ENCODE measurements at places on chromosomes 7 and 10.

- DNase-seq = no peak
Measured at GRCh38 chr10:73763343-73763742, 18.5 kb upstream of the CHCHD1 start.

GRCh38 chr7:101125989-101126650 is 784 bp upstream of the SERPINE1 start:
- no peak for DNase-seq

DNA sequence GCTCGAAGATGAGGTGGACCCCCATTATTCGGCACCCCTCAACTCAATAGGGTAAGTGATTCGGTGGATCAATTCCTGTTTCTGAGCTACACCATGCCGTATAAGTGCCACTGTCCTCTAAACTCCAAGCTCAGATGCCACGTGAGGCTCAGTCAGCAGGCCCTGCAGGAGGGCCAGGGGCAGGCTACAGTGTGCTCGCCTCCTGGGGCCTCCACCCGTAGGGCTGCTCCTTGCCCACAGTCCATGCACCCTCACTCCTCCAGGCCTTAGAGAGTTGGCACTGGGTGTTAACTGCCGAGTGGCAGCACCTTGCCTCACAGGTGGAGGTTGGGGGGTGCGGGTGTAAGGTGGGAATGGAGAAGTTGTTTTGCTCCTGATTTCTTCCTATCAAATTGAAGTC is 12.1 kb downstream of the C10orf53 start:
- no peak for DNase-seq

- no peak for DNase-seq
Measured at GRCh38 chr7:39310699-39311098, 255.5 kb upstream of the YAE1 start.

DNA sequence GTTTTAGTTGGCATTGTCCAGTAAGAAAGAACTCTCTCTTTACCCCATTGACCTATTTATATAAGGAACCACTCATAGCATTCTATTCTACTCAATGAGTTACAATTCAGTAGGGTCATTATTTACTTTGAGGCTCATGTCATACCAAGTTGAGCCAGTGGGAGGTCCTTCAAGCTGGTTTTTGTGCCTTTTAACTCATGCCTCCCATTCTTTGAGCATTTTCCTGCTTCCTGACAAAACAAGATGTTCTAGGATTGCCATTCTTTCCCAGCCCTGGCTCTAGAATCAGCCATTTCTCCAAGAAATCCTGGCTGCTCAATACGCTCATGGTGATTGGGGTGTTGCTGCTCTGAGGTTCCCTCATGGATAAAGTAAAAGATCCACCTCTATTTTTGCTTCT is 250.1 kb downstream of the ABCA13 start:
- no peak for DNase-seq

GRCh38 chr7:31893365-31893764 is 176.8 kb downstream of the PDE1C start:
- DNase-seq = no peak

DNA sequence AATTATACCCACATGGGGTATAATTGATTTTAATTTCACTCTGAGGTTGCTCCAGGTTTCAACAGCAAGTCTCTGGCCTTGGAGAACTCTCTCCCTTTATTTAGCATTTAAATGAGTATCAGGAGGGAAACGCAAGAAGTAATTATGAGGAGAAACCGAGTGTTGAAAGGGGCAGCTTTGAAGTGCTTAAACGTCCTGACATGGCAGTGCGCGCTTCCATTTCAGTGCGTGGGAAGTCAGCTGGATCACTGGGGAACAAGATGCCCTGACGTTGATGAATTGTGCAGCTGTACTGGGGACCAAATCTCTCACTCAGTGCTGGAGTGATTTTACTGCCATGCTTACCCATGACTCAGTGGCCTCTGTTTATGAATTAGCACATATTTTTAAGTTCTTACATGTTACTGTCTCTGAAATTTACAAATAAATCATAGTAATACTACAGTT is 106.0 kb upstream of the PRR15 start:
- DNase-seq = no peak

- DNase-seq = no peak
Measured at GRCh38 chr7:18913106-18913505, 204.3 kb downstream of the TWIST1 start.

GRCh38 chr7:2646680-2647571 is 15.1 kb downstream of the TTYH3 start:
- DNase-seq = no peak

DNA sequence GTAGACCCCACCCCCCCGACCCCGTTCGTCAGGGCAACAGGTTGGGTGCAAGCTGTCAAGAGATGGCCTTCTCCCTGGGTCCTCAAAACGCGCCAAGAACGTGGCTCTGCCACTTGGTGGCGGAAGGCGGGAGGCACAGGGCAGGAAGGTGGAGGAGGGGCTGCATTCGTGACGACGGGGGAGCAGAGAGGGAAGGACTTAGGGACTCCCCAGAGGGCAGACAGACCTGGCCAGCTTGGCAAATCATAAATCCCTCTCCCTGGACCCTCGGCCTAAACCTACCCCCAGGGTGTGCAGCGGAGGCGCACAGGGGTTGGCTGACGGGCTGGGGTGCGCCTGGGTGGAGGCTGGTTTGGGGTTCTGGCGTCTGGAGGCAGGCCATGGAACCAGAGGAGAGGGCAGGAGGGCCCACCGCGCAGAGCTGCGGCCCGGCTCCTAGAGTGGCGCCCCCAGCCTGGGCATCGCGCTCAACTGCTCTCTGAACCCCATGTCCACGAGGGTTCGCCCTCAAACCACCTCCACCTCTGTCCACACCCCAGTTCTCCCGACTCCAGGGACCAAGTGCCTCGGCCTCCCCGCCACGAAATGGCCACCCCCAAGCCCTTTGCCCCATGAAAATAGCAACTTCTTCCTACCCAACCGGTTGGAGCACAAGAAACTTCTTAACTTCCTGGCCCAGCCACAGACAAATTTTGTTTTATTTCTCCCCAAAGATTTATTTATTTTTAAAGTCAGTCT is 10.8 kb upstream of the GATA3 start:
- no peak for DNase-seq

DNA sequence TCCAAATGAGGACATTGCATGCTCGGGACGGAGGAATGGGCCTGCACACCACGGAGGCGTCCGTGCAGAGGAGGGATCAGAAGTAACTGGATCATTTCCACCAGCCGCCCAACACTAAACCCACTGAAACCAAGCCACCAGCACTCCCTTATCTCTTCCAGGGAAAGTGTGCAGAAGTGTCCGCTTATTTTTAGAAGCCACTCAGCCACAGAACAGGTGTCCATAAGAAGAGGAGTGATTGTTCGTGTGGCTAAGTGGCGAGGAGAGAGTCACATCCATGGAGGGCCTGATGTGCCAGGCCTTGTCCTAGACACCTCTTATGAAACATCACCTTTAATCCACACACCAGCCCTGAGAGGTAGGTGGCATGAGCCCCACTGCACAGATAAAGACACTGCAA is 407.9 kb upstream of the NPVF start:
- DNase-seq = no peak

DNA sequence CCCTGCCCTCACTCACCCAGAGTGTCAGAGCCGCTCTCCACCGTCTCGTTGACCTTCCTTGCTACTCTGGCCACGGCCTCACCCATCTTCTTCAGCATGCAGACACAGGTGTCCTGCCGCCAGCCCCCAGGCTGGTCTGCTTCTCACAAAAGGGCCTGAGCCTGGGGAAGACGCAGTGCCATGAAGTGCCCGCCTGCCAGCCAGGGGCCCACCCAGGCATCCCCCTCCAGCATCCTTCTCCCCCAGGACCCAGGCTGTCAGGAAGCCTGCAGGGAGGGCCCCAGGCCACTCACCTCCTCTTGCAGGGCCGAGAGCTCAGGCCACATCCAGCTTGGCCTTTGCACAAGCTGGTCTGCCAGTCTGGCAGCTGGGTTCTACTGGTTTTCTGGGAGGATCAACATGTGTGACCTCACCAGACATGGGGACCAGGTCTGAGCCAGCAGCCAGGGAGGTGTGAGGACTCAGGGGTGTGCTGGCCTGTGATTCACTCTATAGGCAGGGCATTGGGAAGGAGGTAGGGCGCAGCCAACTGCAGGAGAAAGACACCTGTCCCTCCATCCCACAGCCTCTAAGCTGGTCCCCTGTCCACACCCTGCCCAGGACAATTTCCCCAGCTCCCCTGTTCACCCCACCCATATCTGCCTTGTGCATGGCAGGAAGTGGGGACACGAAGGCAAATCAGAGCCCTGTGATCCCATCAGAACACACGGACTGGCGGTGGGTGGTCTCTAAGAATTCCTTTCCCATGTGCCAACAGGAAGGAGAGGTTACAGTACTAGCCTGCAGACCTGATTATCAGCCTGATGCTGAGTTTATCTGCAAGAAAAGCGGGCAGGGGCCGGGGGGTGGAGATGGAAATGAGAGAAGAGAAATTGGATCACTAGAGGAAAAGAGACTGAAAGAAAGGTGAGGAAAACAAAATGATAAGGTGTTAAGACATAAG is 5.7 kb downstream of the LRRC20 start:
- no peak for DNase-seq

DNA sequence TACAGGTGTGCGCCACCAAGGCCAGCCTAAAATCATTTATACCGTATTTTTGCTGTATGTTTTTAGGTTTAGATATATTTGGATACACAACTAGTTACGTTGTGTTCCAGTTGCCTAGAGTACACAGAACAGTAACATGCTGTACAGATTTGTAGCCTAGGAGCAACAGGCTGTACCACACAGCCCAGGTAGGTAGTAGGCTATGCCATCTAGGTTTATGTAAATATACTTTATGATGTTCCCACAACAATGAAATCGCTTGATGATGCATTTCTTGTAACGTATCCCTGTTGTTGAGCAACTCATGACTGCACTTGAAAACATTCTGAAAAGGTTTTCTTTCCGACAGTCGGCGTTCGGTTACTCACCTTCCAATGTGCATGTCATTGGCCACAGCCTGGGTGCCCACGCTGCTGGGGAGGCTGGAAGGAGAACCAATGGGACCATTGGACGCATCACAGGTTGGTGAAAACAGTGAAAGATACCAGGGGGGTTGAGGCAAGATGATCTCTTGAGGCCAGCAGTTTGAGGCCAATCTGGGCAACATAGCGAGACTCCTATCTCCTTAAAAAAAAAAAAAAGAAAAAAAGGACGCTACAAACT is 7.7 kb downstream of the PNLIP start:
- no peak for DNase-seq

DNA sequence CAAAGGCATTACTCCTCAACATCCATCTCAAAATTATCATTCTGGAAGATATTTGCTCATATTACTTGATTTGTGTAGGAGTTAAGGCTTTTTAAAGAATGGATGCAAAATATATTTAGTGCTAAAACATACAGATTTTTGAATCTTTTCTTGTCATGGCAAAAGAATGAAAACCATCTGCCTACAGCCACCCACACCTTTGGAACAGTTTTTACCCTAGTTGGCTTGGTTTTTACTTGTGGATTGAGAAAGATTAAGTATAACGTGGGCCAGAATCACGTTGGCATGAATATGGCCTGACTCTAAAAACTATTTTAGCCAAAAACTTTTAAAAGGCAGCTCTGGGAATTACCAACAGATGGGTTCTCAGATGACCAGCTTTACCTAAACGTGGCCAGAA is 128.2 kb downstream of the SPAG6 start:
- DNase-seq = no peak

- DNase-seq = peak; percentile 93
Measured at GRCh38 chr7:131188367-131189339, 139.0 kb upstream of the MKLN1 start.

GRCh38 chr10:108465871-108466641 is 1301.5 kb upstream of the SORCS1 start:
- peak; percentile 17 for DNase-seq

GRCh38 chr7:1473864-1474512 is 14.7 kb upstream of the MICALL2 start:
- peak; percentile 85 for DNase-seq

GRCh38 chr7:142250705-142251104 is 7.2 kb downstream of the PRSS58 start:
- no peak for DNase-seq

- DNase-seq = peak; percentile 45
Measured at GRCh38 chr7:28020302-28020940, 160.2 kb downstream of the JAZF1 start.

DNA sequence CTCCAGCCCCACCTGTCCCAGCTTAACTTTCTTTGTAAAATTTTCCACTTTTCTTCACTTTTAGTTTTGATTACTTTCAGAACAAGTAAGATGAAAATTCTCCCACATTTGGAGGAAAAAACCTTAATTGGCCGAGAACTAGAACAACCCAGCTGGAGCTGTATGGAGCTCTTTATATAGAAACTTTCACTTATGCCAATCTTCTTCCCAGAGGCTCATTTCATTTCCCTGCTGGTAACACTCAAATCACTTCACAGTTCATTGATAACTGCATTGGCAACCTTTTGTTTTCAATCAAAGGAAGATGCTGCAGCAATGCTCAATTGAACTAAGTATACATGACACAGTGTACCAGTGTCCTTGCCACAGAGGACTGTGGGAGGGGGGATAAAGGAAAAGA is 176.2 kb upstream of the NOBOX start:
- DNase-seq = no peak

DNA sequence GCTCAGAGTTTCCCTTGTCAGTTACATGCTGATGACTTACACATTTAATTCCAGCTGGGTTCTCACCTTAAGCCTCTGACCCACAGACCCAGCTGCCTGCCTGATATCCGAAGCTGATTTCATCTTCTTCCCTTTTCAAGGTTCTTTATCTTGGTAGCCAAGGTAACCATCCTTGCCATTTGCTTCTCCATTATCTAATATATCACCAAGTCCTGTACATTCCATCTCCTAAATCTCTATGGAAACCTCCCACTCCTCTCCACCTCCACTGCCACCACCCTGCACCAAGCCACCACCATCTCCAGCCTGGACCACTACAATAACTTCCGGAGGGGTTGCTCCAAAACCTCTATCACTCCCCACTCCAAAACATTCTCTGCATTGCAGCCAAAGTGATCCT is 19.9 kb downstream of the SCRN1 start:
- DNase-seq = no peak

GRCh38 chr10:19212590-19212989 is 164.0 kb downstream of the MALRD1 start:
- DNase-seq = no peak

DNA sequence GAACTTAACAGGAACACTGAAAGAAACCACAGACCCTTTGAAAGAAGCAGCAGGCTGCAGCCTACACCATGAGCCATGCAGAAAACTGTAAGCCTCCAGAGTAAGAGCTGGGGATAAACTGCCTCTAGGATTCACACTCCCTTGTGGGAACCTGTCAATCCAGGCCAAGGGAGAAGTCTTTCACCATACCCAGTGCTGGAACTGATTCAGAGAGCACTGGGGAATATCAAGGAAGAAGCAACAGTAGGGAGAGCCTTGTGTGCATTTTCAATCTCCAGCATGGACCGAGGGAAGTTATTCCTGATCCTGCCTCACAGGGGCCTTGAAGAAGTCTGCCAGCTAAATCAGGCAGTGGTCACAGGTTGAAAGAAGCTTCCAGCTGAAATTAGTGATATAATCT is 282.2 kb downstream of the AGMO start:
- DNase-seq = no peak
